ENCODE measurements at places on chromosomes 5 and 9.

GRCh38 chr9:113349445-113350094, at the start of gene BSPRY:
Gene BSPRY, plus strand, starts transcription at chr9:113349541. Its CDS starts 39 bp downstream, at chr9:113349580.
- DNase-seq, result no peak

GRCh38 chr5:143206196-143207053, 197.1 kb downstream of the NR3C1 start:
- no peak for DNase-seq

- DNase-seq, result no peak
Observed at GRCh38 chr9:95127249-95128176, 190.0 kb downstream of the FANCC start.

GRCh38 chr5:158700231-158701006, 399.3 kb downstream of the EBF1 start:
- DNase-seq, result no peak

DNA sequence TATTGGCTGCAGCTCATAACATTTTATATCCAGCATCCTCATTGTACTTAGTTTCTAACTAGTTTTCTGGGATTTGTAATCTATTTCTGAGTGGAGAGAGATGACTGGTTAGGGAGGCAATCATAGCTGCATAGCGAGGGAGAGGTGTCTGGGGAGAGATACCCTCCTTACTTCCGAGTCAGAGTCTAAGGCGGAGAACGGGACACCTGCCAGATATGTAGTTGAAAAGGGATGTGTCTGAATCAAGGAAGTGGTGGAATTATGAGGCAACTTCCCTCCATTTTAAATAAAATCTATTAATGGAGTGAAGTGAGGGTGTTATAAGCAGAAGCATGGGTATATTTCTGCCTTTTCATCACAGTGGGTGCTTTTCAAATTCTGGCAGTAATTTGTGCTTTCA, 126.5 kb downstream of the MAST4 start:
- no peak for DNase-seq

GRCh38 chr9:129469988-129470316, 150.9 kb downstream of the C9orf50 start:
- no peak for DNase-seq

DNA sequence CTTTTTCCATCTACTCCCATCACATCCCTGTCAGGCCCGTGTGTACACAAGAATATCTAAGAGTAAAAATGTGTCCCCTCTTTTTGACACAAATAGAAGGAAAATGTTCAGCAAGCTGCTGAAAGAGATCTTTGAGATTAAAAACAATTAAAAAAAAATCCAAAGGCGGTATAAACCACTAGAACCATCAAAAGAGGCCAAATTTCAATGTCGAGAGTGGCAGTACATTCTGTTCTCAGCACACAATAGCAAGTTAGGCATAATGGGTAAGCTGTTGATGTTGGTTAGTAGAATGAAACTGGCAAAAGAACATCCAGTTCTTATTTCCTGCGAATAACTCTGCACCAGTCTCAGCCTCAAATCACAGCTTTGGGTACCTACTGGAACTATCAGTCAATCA, 95.2 kb upstream of the IL7R start:
- DNase-seq, result no peak

- DNase-seq, result no peak
Observed at GRCh38 chr9:34830068-34830467, 120.1 kb upstream of the CCL21 start.

DNA sequence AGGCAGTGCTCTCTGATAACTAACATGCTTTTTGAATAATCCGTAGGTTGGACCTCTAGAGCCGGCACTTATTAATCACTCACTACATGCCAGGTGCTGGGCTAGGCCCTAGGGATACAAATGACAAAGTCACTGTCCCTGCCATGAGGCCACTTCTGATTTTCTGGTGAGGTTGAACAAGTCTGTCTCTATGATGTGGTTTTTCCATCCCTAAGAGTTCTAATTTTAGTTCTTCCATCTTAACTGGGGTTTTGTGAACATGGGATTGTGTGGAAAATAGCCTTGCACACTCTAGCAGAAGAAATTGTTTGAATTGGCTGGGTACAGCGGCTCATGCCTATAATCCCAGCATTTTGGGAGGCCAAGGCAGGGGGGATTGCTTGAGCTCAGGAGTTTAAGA, 64.6 kb downstream of the IL31RA start:
- no peak for DNase-seq

DNA sequence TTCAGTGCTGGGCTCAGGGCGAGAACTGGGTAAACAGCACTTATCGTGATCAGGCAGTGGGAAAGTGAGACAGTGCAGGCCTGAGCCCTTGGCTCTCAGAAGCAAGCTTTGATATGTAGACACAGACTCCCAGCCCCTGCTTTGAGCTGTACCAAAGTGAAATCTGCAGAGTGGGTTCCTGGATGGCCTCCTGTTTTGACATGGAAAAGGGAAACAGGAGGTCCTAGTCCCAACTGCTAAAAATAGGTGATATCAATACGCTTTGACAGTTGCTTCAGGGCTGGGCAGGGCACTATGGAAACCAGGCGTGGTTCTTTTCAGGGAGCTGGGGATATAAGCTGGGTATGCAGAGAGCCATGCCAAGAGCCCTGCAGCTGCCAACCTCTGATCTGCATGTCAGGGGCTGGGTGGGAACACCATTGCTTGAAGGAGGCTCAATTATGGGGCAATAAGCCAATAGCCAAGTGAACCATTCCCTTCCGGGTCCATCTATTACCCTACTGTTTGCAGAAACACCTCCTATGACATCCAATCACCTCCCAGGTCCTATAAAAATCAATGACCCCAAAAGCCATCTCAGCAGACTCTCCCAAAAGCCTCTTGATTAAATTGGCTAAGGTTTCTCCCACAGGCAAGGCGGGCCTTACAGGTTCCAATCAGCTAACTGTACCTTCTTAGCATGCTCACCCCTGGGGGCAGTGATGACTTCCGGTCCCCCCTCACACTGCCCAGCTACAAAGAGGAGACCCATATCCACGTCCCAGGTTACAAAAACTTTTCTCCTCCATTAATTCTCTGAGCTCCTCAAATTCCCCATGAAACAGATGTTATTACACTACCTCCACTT, 45.8 kb downstream of the EPB41L4B start:
- peak; percentile 58 for DNase-seq

GRCh38 chr9:116943970-116944369, 256.9 kb downstream of the TRIM32 start:
- DNase-seq, result no peak

- DNase-seq, result no peak
Observed at GRCh38 chr5:85288914-85289313, 904.2 kb upstream of the EDIL3 start.

DNA sequence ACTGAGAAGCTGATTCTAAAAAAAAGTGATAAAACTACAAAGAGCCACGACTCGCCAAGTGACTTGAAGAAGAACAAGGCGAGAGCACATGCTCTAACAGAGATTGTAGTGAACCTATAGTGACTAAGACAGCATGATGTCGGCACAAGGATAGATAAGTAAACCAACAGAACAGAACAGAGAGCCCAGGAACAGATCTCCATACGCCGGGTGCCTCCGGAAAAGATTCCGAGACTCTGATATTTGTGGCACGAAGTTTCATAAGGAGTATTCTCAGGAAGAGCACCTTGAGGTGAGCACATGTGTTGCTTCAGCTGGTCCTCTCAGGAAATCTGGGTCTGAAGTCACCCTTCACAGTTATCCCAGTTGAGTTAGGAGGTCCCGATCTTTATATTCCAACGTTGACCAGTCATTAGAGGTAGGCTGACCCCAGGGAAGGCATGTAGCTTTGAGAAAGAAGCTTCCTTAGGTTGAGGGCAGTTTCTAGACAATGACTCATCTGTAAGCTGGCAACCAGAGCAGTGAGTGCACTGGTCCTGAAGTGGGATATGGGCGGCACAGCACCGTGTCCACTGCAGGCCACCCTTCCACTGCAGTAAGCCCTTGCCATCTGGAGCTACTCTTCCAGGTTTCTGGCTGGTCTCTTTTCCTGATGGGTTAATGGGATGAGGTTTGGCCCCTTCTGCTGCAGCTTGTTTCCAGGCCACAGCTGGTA, 13.6 kb upstream of the CLK4 start:
- no peak for DNase-seq

- DNase-seq, result no peak
Observed at GRCh38 chr9:114303571-114303970, 19.3 kb upstream of the ORM1 start.

DNA sequence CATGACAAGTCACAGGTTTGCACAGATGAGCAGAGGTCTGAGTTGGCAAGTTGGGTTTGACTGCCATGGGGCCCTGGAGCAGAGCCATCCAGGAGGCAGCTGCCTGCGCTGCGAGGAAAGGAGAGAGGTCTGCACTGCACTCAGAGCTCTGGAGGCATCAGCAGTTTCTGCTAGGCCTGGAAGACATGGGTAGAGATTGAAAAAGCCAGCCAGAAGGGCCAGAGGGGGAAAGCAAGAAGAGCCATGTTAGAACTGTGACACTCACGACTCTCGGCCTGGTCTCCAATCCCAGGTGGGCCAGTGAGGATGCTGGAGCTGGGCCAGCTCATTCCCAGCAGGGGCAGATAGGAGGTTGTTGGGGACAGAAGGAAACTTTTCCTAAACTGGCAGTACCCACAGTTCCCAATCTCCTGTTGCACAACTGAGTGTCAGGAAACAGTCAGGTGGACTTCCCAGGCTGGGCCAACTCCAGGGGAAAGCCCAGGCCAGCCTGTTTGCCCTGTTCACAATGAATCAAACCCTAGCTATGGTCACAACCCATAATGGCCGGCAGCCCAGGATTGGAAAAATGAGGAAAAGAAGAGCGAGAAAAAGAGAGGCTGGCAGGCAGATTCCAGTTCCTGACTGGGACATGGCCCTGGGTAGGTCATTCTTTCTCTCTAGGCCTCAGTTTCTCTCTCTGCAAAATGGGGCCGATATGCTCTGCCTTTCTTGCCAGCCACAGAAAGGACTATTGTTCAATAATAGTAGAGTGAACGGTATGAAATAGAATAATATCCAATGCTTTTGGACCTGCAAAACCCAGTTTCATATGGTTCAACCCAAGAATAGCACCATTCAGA, 7.8 kb upstream of the ORM1 start:
- DNase-seq, result no peak

DNA sequence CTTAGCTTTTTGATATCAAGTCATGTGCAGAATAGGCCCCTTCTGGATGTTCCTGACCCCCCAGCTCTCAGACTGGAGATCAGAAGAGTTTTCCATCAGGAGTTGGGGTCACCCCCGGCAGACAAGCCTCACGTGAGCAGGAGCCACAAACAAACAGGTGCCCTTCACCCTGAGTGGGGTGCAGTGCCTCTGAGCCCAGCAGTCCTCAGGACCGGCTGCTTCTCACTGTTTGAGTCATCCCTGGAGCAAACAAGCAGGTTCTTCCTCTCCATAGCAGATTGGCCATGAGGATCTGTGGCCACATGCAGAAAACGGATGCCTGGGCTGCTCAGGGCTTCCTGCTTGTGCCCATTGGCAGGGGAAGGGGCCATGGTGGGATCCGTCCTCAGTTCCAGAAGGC, 47.0 kb downstream of the LRSAM1 start:
- no peak for DNase-seq

GRCh38 chr9:114798780-114799427, 6.9 kb downstream of the TNFSF15 start:
- DNase-seq, result no peak

DNA sequence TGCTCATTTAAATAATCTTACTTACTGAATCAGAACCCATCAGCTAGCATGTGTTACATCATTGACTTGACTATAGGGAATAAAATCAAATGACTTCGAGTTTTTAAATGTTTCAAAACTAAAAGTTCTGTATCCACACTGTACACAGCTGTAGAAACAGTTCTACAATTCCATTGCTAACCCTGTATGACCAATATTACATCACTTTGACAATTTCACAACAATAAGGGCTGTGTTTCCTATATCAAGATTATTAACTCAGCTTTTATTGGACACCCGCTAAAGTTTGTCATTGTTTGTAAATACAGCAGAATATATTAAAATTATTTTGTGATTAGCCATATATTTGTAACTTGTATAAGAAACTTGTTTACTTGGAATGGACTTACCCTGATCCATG, 540.8 kb downstream of the PRELID2 start:
- no peak for DNase-seq

GRCh38 chr9:107337676-107338590, 54.9 kb downstream of the RAD23B start:
- DNase-seq, result no peak

GRCh38 chr5:145978708-145979107, 42.3 kb downstream of the SH3RF2 start:
- no peak for DNase-seq

DNA sequence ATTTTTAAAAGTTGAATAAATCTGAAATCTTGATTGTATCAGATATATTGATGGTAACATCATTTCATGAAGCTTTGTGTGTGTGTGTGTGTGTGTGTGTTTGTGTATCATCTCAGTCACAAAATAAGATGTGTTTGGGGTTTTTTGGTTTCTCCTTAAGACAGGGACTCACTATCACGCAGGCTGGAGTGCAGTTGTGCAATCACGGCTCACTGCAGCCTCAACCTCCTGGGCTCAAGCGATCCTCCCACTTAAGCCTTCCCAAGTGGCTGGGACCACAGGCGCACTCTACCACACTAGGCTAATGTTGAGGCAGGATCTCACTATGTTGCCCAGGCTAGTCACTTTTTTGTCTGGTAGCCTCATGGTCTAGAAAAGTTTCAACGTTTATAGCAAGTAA, 83.4 kb upstream of the DMRT1 start:
- DNase-seq, result no peak

- no peak for DNase-seq
Observed at GRCh38 chr5:181133610-181134231, 2.8 kb upstream of the OR2V1 start.

DNA sequence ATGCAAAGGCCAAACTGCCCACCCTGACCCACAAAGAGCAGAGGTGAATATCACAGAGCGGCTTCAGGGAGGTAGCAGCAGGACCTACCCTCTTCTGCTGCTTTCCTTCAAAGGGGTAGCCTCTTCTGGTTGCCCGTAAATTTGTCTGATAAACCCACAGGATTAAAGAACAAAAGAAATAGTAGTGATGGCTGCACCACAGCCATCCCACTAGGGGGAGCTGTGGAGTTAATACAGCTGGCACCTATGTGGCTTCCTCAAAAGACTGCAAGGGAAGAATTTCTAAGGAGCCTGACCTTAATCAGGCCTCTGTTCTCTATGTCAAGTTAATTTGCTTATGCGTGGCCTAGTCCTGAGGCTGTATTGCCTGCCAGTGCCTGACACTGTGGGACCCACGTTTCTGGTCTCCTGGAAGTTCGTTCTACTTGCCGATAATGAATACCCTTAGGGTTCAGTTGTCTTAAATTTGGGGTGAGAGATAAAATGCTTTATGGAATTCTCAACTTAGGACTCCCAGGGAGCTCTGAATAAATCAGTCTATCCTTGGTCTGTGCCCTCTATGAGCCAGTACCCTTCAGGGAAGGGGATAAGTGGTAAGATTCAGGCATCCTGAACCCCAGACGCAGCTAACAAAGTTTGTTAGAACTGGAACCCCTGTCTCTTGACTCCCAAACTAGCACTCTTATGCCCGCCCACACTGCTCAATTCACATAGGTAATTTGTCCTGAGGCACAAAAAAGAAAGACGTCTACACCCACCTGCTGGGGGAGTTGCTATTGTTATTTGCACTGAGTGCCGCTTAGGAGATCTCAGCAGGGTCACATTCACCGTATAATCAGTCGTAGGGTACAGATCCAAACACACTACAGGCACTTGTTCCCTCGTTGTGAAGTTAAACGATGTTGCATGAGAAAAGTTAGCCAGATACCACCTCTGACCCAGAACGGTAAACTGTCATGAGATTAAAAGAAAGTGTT, 77.1 kb downstream of the SUSD1 start:
- DNase-seq, result peak; percentile 58
